ENCODE measurements at places on chromosomes 16 and 17.

DNA sequence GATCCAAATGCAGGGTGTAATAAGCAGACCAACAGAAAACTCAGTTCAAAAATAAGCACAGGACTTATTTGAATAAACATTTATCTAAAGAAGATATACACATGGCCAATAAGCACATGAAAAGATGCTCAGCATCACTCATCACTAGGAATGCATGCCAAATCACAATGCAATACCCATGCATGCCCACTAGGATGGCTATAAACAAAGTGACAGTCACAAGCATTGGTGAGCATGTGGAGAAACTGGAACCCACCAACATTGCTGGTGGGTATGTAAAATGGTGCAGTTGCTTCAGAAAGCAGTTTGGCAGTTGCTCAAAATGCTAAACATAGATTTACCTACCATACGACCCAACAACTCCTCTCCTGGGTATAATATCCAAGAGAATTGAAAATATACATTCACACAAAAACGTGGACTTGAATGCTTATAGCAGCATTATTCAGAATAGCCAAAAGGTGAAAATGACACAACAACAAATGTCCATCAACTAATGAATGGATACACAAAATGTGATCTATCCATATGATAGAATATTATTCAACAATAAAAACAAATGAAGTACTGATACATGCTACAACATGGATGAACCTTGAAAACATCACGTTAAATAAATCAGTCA, 20.1 kb downstream of the UBE2O start:
- no peaks in the 10 kb centered on the region for H3K36me3 ChIP-seq
- H3K4me1 ChIP-seq = peaks cover 70% of the 10 kb centered on the region
- no peak overlapping the region for H3K27ac ChIP-seq
- peak overlapping the region; percentile 45 for H3K4me3 ChIP-seq

DNA sequence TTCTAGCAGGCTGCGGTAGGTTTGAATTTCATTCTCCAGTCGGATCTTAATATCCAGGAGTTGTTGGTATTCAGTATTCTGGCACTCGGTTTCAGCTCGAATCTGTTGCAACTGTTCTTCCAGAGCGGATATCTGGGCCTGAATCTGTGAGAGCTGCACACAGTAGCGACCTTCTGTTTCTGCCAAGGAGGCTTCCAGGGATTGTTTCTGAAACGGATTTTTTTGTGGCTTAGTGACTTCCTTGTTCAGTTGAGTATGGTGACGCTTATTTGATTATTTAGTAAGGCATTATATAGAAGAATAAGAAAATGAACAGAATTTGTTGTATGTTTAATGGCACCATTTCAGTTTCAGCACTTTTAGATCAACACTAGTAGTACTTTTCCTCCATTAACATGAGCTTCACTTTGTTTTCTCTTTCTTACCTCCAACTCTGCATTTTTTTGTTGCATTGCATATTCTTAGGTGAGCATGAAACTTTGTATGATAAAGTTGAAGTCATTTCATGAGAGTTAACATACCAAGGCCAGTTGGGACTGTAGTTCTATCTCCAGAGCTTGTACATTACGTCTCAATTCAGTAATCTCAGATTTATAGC, 2.8 kb downstream of the KRT10 start:
- peaks cover 36% of the 10 kb centered on the region for H3K36me3 ChIP-seq
- H3K4me1 ChIP-seq = peaks cover 16% of the 10 kb centered on the region
- no peak for DNase-seq
- H3K4me3 ChIP-seq = peak overlapping the region; percentile 78

- peaks cover 12% of the 10 kb centered on the region for H3K4me1 ChIP-seq
- no peak for DNase-seq
- no peaks in the 10 kb centered on the region for H3K27me3 ChIP-seq
- H3K36me3 ChIP-seq = no peaks in the 10 kb centered on the region
- no peak overlapping the region for H3K4me3 ChIP-seq
- H3K27ac ChIP-seq = no peak overlapping the region
Measured at GRCh38 chr16:87828907-87829621, 40.2 kb downstream of the SLC7A5 start.

GRCh38 chr17:44076716-44077594, 6.4 kb downstream of the G6PC3 start:
- H3K27ac ChIP-seq = no peak overlapping the region
- H3K4me3 ChIP-seq = no peak overlapping the region
- peaks cover 24% of the 10 kb centered on the region for H3K4me1 ChIP-seq
- H3K27me3 ChIP-seq = no peaks in the 10 kb centered on the region

DNA sequence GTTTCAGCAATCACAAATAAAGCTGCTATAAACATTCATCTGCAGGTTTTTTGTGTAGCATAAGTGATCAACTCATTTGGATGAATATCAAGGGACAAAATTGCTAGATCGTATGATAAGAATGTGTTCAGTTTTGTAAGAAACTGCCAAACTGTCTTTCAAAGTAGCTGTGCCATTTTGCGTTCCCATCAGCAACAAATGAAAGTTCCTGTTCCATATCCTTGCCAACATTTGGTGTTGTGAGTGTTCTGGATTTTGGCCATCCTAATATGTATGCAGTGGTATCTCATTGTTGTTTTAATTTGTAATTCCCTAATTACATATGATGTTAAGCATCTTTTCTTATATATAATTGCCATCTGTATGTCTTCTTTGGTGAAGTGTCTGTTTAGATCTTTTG, 36.4 kb upstream of the TMEM92 start:
- DNase-seq = no peak
- no peak overlapping the region for H3K27ac ChIP-seq
- peaks cover 65% of the 10 kb centered on the region for H3K27me3 ChIP-seq
- no peak overlapping the region for H3K4me3 ChIP-seq

GRCh38 chr16:9885467-9885866, 296.8 kb downstream of the GRIN2A start:
- DNase-seq = no peak
- no peak overlapping the region for H3K4me3 ChIP-seq
- H3K4me1 ChIP-seq = no peaks in the 10 kb centered on the region
- peaks cover 26% of the 10 kb centered on the region for H3K27me3 ChIP-seq
- no peaks in the 10 kb centered on the region for H3K36me3 ChIP-seq
- H3K27ac ChIP-seq = no peak overlapping the region

DNA sequence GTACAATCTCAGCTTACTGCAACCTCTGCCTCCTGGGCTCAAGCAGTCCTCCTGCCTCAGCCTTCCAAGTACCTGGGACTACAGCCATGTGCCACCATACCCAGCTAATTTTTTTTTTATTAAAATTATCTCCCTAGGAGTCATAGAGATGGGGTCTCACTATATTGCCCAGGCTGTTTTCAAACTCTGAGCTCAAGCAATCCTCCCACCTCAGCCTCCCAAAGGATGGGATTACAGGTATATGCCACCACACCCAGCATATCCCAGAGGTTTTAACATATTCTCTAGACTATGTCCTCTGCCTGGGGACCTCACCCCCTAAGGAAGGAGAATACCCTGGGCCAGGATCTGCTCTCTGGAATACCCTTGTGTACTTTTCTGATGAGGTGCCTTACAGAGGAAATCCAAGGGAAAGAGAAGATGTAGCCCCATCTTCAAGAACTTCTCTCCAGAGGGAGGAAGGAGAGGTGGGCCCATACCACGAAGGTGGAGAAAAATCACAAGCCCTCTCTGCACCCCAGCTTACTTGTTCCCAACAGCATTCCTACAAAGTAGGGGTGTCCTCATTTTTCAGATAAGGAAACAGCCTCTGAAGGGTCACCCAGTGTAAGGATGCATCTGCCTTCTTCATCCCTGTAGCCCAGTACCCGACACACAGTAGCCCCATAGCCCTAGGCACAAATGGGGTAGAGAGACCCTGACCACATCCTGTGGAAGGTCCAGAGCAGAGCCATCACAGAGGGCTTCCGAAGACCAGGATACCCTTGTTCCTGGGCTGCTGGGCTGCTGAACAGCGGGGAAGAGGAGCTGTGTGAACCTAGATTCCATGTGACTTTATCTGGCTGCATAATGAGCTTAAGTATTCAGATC, 151.6 kb downstream of the SOCS1 start:
- H3K27me3 ChIP-seq = no peaks in the 10 kb centered on the region
- peaks cover 39% of the 10 kb centered on the region for H3K4me1 ChIP-seq
- peak overlapping the region; percentile 87 for H3K27ac ChIP-seq
- DNase-seq = no peak
- H3K36me3 ChIP-seq = no peaks in the 10 kb centered on the region
- H3K4me3 ChIP-seq = peak overlapping the region; percentile 51

GRCh38 chr17:75842963-75843576, 1.1 kb downstream of the UNC13D start:
- H3K36me3 ChIP-seq = no peaks in the 10 kb centered on the region
- H3K4me1 ChIP-seq = peaks cover 27% of the 10 kb centered on the region
- H3K27me3 ChIP-seq = no peaks in the 10 kb centered on the region
- DNase-seq = no peak
- peak overlapping the region; percentile 95 for H3K4me3 ChIP-seq

DNA sequence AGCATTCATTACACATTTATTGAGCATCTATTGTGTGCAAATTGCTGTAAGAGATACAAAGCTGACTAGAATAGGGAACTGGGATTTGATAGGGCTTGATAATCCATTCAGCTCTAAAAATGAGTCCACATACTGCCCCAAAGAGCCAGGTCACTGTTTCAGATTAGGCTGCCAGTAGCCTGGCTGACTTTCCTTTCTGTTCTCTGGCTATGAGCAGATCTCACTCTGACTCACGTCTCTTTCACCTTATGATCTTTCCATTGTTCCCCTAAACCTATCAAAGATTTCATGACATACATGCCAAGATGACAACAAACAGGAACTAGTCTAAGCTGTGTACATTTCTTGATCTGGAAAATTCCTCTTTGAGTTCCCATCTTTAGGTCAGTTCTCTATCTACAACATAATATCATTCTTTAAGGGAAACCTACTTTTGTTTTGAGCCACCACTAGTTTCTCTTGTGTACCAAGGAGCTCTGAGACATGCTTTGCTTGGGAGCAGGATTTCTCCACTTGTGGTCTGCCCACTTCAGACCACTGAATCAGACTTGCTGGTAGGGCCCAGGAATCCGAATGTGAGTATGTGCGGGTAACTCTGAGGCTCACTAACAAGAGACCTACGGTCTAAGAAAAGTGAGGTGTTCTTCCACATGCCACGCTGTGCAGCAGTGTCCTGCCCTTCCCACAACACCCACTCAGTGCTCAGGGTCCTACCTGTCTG, 40.9 kb upstream of the ICAM2 start:
- peaks cover 21% of the 10 kb centered on the region for H3K4me1 ChIP-seq
- no peaks in the 10 kb centered on the region for H3K27me3 ChIP-seq
- H3K4me3 ChIP-seq = no peak overlapping the region
- DNase-seq = no peak

DNA sequence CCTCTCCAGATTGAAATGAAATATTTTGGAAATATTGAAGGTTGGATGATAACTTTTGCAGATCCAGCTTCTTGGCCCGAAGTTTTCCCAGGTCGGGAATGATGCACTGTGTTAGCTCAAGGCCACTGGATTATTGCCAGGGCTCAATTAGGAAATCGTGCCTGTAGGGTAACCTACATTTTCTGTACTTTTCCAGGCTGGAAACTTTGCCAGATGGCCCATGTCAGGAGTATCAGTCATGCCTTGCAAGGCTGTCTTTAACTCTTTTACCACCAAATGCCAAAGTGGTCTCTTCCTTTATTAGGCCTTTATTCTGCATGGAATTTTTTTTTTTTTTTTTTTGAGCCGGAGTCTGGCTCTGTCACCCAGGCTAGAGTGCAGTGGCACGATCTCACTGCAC, 8.9 kb upstream of the SEC14L1 start:
- H3K27me3 ChIP-seq = peaks cover 7% of the 10 kb centered on the region
- no peak overlapping the region for H3K27ac ChIP-seq
- H3K4me1 ChIP-seq = peaks cover 21% of the 10 kb centered on the region
- H3K4me3 ChIP-seq = no peak overlapping the region

- peaks cover 37% of the 10 kb centered on the region for H3K4me1 ChIP-seq
- peaks cover 48% of the 10 kb centered on the region for H3K27me3 ChIP-seq
- no peak overlapping the region for H3K27ac ChIP-seq
- no peaks in the 10 kb centered on the region for H3K36me3 ChIP-seq
- H3K4me3 ChIP-seq = peak overlapping the region; percentile 42
- DNase-seq = no peak
Measured at GRCh38 chr17:38604479-38605403, 1.0 kb downstream of the SRCIN1 start.

DNA sequence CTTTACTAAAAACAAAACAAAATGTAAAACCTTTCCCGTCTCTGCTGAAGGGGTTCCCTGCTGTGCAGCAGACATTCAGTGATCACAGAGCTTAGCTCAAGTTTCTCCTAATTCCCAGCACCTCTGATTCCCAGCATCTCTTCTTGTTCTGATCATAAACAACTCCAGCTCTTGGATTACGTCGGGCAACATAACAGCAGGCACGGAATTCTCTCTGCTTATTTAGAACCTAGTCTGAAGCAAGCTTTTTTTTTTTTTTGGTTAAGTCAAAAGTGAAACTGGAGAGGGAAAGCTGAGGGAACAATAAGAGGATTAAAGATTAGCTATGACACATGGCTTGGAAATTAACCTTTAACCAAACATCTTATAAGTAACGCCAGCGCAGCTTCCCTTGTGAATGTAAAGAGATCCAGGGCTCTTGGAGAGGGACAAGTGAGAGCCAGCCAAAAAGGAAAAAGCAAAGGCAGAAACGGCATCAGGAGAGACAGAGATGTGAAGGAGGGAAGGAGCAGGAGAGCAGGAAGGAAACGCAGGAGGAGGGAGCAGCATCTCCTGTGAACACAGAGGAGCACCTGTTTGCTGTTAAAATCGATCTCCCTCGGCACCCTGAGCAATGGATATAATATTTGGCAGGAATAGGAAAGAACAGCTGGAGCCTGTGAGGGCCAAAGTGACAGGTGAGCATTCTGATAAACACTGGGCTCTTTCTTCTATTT, at the start of gene BCO1:
BCO1 (plus strand) TSS at position 394 of the 716 bp plus-strand sequence; CDS start at position 614, 220 bp downstream.
- H3K36me3 ChIP-seq = no peaks in the 10 kb centered on the region
- H3K4me1 ChIP-seq = peaks cover 5% of the 10 kb centered on the region
- H3K27ac ChIP-seq = peak within 1 kb of the TSS; percentile 19
- no peaks in the 10 kb centered on the region for H3K27me3 ChIP-seq
- no peak for DNase-seq
- H3K4me3 ChIP-seq = no peak within 1 kb of the TSS

DNA sequence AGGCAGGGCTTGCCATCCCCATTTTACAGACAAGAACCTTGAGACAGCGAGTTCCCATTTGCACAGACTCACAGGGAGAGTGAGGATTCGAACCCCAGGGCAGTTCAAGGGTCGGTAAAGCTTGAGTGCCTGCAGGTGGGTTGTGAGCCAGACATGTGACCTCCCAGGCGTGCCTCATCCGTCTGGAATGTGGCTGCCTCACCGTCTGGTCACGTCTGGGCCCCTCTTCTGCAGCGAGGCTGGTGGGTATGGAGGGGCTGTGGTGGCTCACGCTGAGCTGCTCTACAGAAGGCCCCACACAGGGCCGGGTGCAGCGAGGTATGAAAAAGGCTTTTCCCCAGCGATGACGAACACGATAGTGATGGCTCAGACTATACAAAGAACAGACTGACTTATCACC, 35.8 kb upstream of the LHX1 start:
- H3K4me3 ChIP-seq = no peak overlapping the region
- no peaks in the 10 kb centered on the region for H3K36me3 ChIP-seq
- no peak overlapping the region for H3K27ac ChIP-seq
- DNase-seq = no peak
- H3K27me3 ChIP-seq = peaks cover 49% of the 10 kb centered on the region

DNA sequence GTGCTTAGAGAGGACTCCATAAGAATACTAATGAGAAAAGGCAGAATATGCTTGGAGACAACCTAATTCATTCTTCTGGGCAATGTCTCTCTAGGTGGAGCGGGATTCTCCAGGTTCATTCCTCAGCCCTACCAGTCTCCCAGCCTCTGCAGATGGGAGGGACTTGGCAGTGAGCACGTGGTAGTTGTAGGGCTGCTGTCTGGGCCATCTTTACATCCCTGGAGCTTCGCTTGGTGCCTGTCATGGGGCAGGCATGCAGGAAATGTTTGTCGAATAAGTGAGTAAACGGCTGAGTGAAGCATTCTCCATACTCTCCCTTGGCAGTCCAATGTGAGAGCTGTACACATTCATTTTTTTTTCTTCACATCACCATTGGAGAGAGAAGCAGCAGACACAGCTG, 387.5 kb downstream of the UTP18 start:
- H3K27me3 ChIP-seq = peaks cover 13% of the 10 kb centered on the region
- H3K27ac ChIP-seq = no peak overlapping the region
- H3K4me1 ChIP-seq = no peaks in the 10 kb centered on the region
- no peak overlapping the region for H3K4me3 ChIP-seq

All from naive B cell (primary cell).